ENCODE measurements at places on chromosomes 1 and 21. TPM values are rescaled to one million over a fixed set of nuclear protein-coding genes. Genes with fewer than 3 reads are reported as not detected.

The LIN9 gene
- 13.3 TPM for total RNA-seq

The VANGL2 gene
- 2.0 TPM for total RNA-seq

The CFHR3 gene
- total RNA-seq: not detected

- DNase-seq: no peak
Measured at GRCh38 chr1:30111431-30111830, 612.0 kb downstream of the MATN1 start.

GRCh38 chr21:34180826-34181359 is 107.5 kb downstream of the MRPS6 start:
- DNase-seq: no peak

GRCh38 chr1:206872139-206872538 is 6.7 kb downstream of the IL20 start:
- no peak for DNase-seq

Data from thymus (tissue), 14 donors.